ENCODE measurements at places on chromosomes 5 and 9.

DNA sequence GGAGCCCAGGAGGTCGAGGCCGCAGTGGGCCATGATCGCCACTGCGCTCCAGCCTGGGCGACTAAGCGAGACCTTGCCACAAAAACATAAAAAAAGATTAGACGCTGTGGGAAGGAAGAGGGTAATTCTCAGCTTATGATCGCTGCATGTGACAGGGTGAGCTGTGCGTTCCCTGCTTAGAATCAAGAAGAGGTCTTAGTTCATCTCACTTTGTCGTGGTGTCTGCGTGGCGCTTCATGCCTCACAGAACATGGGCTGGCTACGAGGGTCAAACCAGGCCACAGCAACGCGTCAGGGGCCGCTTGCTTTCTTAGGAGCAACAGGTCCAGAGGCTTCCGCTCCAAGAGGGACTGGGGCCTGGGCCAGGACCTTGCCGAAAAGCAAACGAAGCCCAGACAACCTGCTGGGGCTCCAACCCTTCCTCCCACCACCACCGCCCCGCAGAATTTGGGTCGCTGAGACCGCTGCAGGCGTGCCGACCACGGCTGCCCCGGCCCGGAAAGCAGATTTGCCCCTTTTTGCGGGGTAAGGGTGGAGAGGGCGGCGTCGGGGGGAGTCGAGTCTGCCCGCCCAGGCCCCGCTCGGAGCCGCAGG, 10.0 kb upstream of the GRIN1 start:
- DNase-seq, result no peak

DNA sequence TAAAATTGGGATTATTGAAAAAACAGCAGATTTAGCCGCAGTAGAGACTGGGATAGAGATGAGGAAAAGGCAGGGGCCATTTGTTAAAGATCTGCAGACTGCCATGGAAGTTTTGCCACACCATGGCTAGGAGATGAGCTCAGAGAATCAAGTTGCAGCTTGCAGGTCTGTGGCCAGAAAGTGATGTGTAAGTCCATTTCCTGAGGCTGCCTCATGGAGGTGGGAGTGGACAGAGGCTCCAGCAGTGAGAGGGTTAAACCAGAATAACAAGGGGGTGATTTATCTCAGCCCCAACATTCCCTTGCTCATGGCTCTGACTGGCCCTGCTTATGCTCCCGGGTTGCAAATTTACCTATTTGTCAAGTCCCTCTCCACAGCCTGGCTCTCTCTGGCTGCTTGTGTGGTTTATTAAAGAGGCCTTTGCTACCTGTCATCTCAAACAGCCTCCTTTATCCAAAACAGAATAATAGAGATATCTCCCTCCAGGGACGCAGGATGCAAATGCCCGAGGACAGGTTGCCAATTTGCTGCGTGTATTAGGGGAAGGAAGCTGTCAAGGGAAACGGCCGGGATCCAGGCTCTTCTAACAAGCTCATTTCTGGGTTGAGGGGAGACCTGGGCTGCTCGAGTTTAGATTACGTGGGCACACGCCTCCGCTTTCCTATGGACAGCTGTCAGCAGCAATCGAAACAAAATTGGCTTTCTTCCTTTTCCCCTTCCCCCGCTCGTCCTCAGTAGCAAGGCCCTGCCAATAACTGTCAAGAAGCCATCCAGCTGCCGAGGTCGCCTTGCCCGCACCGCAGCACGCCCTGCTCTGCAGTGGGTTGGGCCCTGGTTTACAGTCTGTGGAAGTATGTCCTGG, 72.8 kb upstream of the PITX1 start:
- DNase-seq, result no peak

- no peak for DNase-seq
These were observed 42.1 kb upstream of the TYRP1 start for GRCh38 chr9:12651125-12651524.

GRCh38 chr5:172541099-172541772, 86.9 kb upstream of the SH3PXD2B start:
- no peak for DNase-seq

GRCh38 chr9:72474676-72475075, 46.7 kb upstream of the TMC1 start:
- DNase-seq, result no peak

GRCh38 chr9:92392690-92393089, 11.7 kb downstream of the OGN start:
- peak; percentile 44 for DNase-seq

DNA sequence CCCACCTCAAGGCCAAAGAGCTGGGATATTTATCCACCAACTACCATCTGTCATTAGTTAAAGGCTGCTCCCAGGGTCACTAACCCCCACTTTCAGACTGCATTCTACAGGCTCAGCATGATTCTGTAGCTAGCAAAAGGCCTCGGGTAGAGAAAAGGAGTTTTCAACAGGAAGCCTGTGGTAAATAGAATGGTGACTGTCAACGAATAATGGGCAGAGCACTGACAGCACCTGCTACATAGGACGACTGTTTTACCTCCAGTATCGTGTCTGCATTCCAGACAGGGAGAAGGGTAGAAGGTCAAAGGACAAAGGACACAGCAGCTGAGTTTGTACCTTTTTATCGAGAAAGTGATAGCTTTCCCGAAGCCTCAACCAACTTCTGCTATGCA, 20.3 kb downstream of the MFAP3 start:
- DNase-seq, result no peak

GRCh38 chr9:6937209-6937608, 179.4 kb downstream of the KDM4C start:
- DNase-seq, result no peak

- peak; percentile 69 for DNase-seq
These were observed 394.4 kb upstream of the ZNF608 start for GRCh38 chr5:125140855-125141254.

DNA sequence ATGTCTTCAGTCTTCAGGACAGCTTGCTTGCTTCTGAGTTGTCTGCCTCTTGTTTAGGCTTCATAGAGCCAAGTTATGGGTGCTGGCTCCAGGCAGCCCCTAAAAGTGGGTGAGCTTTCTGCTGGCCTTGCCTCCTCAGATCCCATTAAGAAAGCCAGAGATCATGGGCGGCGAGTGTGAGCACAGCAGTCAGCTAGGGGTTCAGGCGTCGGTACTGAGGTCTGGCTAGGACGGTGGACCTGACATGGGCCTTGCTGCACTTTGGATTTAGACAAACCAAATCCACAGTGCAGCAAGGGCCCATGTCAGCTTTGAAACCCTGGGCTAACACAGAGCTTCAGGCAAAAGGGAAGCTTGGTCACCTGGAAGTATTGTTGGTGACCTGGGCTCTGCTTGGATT, 17.6 kb downstream of the PSAT1 start:
- no peak for DNase-seq

DNA sequence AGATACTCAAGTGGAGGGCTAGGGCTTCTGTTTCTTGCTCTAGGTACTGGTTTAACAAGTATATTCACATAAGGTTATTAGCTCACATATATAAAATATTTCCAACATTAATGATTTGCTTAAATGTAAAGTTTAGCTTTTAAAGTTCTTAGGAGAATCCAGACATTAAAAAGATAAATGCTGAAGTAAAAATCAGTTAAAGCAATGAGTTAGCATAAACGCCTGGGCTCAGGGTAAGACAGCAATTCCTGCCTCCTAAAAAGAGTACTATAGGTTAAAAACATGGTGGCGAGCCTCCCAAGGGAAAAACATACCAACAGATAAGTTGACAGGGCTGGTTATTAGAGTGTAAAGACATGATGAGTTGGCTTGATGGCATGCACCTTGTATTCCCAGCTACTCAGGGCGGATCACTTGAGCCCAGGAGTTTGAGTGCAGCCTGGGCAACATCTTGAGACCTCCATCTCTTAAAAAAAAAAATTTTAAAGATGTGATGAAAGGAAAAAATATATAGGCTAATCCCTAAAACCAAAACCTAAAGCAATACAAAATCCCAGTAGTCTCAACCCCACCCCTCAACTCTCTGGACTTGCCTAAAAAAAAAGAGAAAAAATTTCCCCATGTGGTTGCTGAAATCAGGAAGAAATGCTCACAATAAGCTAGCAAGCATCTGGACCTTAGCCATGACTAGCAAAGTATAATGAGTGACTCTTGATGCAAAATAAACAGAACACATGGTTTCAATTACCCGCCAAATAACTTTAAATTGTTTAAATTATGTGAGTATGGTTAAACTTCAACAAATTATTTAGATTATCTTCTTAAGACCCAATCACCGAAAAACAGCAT, 3.6 kb downstream of the GOLPH3 start:
- DNase-seq, result peak; percentile 95

DNA sequence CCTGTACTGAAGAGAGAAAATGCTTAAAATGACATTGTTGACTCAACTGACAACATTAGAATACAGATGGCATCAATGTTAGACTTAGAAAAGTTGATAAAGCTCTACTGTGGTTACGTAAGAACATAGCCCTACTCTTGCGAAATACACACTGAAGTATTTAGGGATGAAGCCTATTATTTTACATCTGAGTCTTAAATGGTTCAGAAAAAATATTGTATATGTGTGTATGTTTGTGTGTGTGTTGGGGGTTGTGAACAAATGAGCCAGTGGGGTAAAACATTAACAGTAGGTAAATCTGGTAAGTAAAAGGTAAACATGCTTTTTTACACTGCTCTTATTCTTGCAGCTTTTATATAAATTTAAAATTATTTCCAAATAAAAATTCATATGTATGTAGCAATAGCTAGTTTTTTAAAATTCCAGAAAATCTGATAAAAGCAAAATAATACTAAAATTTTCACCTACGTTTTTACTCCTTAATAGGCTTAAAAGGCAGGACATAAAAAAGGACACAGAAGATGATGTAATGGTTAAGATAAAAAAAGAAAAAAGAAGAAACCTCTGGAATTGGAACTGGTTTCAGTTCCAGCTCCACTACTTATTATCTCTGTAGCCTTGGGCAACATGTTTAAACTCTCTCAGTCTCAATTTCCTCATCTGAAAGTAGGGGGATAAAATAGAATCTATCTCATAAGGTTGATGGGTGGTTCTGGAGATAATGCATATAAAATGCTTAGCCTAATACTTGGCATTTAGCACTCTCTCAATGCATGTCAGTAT, 44.3 kb downstream of the GARNL3 start:
- DNase-seq, result peak; percentile 41

GRCh38 chr9:86971742-86972141, 24.4 kb upstream of the GAS1 start:
- DNase-seq, result no peak

All from fibroblast of upper back skin (primary cell).